HFFc6 (cell line): ENCODE measurements at places on chromosomes 11 and 22.

DNA sequence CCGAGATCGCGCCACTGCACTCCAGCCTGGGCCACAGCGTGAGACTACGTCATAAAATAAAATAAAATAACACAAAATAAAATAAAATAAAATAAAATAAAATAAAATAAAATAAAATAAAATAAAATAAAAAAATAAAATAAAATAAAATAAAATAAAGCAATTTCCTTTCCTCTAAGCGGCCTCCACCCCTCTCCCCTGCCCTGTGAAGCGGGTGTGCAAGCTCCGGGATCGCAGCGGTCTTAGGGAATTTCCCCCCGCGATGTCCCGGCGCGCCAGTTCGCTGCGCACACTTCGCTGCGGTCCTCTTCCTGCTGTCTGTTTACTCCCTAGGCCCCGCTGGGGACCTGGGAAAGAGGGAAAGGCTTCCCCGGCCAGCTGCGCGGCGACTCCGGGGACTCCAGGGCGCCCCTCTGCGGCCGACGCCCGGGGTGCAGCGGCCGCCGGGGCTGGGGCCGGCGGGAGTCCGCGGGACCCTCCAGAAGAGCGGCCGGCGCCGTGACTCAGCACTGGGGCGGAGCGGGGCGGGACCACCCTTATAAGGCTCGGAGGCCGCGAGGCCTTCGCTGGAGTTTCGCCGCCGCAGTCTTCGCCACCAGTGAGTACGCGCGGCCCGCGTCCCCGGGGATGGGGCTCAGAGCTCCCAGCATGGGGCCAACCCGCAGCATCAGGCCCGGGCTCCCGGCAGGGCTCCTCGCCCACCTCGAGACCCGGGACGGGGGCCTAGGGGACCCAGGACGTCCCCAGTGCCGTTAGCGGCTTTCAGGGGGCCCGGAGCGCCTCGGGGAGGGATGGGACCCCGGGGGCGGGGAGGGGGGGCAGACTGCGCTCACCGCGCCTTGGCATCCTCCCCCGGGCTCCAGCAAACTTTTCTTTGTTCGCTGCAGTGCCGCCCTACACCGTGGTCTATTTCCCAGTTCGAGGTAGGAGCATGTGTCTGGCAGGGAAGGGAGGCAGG, at the start of gene GSTP1:
Gene GSTP1, plus strand, starts transcription at position 566 of the 958 bp plus-strand sequence. Its CDS starts 32 bp downstream, at position 598.
- DNase-seq = peak; percentile 77

DNA sequence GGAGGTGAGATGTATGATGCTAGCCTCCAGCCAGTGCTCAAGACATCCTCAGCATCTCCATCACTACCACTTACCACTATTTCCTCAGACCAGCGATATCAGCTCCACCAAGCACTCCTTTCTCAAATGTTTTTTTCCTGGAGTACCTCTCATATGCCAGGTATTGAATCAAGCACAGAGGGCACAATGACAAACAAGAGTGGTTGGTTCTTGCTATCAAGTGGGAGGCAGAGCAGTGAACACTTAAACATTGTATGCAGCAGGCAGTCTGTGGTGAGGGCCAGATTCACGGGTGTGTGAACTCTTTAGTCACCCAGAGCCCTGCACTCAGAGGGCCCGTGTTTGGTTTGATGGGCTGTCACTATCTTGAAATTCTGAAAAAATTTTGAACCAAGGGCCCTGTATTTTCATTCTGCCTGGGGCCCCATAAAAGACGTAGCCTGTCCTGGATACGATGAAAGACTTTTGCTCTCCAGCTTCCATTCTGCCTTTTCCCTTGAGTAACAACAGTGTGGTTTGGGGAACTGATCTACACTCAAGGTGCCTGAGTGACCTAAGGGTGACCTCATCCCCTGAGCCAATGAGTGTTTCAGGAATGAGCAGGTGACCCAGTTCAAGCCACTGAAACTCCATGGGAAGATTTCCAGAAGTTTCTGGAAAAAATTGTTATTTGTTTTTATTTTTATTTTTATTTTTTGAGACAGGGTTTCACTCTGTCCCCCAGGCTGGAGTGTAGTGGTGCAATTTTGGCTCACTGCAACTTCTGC, 348.4 kb upstream of the NARS2 start:
- no peak for DNase-seq

DNA sequence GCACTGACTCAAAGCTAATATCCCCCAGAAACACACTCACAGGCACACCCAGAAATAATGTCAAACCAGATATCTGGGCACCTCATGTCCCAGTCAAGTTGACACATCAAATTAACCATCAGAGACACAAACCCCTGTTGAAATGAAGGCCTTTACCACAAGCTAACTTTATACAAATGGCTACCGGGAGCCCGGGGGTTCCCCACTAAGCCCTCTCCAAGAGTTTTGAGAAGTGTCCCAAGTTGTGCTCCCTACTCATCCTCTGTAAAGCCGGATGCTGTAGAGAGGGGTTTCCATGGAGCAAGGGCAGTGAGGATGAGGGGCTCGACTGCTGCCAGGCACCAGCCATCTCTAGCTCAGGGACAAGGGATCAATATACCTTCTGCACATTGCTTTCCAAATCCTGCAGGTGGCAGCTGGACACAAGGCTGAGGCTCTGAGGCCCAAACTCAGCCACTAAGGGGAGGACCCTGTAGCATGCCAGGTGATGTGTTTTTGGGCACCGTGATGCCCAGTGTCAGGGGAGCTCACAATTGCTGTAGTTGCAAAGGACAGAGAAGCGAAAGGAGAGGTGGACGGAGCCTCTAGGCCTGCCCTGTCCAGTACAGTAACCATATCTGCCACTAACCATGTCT, 145.7 kb downstream of the TTC17 start:
- peak; percentile 20 for DNase-seq

- DNase-seq = no peak
These were observed 12.6 kb downstream of the IL10RA start for GRCh38 chr11:117998664-117999353.

- DNase-seq = no peak
These were observed 6.6 kb upstream of the BID start for GRCh38 chr22:17780741-17781318.

- DNase-seq = peak; percentile 49
These were observed 752.8 kb downstream of the OPCML start for GRCh38 chr11:132779497-132779896.

GRCh38 chr22:30357236-30357570, 396 bp downstream of the CCDC157 start:
- DNase-seq = no peak

GRCh38 chr11:112652786-112653390, 308.3 kb upstream of the NCAM1 start:
- DNase-seq = peak; percentile 20

DNA sequence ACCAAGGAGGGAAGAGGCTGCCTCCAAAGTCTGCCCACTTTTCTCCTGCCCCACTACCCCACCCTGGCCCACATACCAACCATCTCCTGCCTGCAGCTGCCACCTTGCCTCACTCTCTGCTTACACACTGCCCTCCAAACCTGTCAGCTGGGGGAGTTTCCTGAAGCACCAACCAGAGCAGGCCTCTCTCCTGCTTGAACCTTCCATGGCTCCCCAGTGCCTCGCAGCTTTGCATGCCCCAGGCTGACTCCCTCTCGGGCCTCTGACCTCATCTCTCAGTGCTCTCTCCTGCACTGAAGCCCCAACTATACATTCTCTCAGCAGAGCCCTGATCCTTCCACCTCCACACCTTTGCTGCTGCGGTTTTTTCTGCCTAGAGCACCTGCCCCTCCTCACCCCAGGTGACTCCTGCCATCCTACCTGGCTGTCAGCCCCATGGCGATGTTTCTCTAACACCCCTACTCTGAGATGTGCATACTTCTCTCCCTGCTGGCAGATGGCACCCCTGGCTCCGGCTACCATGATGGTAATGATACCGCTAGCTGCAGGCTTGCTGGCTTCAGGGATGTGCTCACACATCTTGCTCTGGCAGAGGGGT, 43.5 kb downstream of the MN1 start:
- no peak for DNase-seq

GRCh38 chr11:126564566-126564965, 209.1 kb downstream of the ST3GAL4 start:
- no peak for DNase-seq
